ENCODE measurements at places on chromosomes 2 and 18.

DNA sequence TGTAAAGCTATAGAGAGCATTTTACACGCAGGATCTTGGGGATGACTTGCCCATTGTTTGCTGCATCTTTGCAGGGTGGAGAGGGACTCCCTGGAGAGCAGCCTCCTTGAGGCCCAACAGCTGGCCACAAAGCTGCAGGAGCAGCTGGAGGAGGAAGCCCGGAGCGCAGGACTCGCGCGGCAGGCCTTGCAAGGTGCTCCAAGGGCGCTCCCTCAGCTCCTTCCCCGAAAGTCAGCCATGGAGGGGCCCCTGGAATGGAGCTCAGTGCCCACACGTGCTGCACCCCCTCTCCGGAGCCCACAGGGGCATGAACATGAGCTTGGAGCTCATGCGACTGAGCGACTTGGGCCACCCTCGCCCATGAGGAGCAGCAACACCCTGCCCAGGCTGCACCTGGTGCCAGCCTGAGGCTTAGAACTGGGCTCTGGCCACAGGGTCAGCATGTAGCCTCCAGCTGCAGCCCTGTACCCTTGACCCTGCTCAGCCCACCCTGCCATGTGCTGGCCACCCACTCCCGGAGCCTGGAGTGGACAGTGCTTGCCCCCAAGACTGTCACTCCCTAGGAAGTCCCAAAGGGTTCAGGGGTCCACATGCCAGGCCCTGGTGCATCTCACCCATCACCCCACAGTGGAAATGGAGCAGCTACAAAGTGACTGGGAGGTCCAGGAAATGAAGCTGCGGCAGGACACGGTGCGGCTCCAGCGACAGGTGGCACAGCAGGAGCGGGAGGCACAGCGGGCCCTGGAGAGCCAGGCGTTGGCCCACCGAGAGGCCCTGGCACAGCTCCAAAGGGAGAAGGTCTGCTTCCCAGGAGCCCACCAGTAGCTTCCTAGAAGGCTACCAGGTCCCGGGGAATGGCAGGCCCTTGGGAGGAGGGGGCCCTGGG lies 43.0 kb downstream of the CROCC2 start:
- DNase-seq = no peak

DNA sequence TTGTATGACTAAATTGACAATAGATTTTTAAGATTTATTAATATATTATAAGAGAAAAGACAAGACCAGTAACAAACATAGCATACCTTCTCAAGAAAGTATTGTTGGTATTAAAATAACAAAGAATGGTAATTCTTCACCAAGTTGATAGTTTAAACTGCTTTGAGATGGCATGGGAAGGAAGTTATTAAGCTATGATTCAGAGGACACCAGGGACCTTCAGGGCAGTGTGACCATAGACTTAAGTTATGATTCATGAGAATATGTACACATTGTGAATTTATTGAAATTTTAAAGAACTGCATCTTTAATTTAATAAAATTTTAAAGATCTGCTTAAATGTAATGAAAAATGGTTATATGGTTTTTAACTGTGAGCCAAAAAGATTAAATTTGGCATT lies 205.7 kb downstream of the DSEL start:
- DNase-seq = no peak

GRCh38 chr2:112646102-112646719 lies 472 bp downstream of the SLC20A1 start:
- peak; percentile 46 for DNase-seq

GRCh38 chr2:203498161-203498560 lies 36.9 kb downstream of the RAPH1 start:
- DNase-seq = no peak

DNA sequence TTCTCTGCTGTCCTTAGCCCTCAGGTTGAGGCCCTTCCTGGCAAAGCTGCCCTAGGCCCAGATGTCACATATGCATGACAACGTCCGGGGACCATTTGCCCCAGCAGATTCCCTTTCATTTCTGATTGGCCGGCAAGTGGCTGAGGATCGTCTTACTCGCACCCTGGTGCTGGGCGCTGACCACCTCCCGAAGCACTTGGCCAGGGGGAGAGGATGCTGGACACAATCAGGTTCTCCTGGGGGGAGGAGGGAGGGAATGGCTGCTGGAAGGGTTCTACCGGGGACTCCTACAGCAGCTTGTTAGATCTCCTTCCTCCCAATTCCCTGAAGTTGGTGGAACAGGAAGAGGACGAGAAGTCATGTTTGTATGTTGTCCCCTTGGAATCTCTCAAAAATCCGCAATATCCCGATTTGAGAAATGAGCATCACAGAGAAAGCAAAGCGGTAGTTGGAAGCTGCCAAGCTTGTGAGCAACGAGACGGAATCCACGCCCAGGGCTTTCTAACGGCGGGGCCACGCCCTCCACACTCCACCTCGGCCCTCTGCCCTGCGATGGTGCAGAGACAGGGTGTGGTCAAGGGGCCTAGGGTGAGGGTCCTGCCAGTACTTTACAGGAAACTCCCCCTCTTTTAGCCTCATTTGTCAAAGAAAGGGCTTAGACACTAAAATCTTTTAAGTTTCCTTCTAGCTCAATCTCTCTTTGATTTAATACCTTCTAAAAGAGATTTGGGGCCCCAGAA lies 61.8 kb upstream of the YWHAQ start:
- peak; percentile 28 for DNase-seq

DNA sequence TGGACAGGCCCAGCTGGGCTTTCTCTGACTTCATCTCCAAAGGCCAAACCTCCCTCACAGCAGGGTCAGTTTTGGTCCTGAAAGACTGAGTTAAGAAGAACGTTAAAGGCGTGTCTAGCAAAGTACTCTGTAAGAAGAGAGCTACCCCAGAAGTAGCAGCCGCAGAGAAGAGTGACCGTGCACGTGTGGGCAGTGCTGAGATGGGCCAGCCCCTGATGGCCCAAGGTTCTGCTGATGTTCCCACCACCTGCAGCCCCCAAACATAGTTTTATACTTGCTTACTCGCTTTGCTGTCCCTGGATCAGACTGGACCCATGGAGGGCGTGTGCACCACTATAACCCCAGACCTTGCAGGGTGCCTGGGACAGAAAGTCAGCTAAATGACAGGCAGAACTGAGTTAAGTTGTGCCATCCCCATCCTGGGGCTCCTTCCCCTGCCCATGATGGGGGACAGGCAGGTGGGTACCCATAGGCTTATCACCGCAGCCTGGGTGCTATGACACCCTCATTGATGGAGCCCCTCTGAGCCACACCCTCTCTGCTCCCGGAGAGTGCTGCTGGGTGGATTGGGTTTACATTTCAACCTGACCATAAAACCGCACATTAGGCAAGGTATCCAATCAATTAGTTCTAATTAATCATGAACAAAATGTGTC lies 367.3 kb upstream of the HS6ST1 start:
- DNase-seq = no peak

DNA sequence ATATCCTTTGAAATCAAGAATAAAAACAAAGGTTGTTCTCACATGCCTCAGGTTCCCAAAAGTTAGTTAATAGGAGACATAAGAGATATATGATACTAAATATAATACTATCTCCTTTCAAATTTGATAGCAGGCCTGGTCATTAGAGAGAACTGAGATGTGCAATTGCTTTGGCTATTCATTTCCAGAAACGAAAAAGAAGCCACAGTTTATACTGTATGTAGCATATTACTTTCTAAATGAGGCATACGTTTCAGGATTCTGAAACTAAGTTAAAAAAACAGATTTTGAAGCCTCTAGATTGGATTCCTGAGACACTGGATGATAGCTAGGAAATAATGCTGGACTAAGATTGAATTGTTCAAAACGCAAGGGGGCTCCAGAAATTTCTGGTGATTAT lies 7.1 kb downstream of the PPP1R1C start:
- DNase-seq = no peak

DNA sequence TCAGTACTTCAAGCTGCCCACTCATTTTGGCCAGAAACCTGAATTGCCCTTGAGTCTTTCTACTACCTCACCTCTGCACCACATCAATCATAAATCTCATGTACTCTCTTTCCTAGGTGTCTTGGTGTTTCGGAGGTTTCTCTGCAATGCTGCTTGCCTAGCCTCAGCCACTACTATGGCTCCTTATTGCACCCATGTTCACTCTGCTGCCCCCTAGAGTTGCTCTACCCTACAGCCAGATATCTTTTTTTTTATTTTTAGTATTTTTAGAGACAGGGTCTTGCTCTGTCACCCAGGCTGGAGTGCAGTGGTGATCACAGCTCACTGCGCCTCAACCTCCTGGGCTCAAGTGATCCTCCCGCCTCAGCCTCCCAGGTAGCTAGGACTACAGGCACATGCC lies 413.0 kb downstream of the PTPRM start:
- no peak for DNase-seq

DNA sequence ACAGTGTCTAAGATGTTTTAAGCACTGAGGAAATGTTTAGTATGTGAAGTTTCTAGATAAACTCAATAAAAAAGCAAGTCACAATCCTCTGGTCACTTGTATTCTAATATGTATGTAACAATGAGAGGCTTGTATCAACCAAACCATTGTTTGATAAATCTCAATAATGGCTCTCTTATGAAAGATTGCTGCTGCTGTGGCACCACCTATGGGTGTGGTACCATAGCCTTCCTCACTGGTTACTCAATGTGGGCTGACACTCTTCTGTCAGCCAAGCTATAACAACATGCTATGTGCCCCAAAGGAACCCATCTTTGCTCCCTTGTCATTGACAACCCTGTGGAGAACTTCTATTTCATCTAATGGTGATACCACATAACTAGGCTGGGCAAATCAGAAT lies 12.6 kb upstream of the RAB1A start:
- no peak for DNase-seq

GRCh38 chr18:10401930-10402329 lies 52.5 kb upstream of the APCDD1 start:
- DNase-seq = no peak

GRCh38 chr2:144430722-144431391 lies 89.1 kb downstream of the ZEB2 start:
- no peak for DNase-seq

DNA sequence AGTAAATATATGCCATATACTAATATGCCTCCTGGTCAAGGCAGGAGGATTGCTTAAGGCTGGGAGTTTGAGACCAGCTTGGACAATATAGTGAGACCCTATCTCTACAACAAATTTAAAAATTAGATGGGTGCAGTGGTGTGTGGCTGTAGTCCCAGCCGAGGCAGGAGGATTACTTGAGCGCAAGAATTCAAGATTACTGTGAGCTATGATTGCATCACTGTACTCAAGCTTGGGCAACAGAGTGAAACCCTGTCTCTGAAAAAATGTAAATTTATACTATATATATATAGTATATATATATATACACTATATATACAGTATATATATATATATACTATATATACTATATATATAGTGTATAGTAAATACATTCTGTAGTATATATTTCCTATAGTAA lies 30.0 kb upstream of the NPC1 start:
- DNase-seq = no peak

- no peak for DNase-seq
Observed at GRCh38 chr18:49880661-49881060, 67.3 kb upstream of the ACAA2 start.

DNA sequence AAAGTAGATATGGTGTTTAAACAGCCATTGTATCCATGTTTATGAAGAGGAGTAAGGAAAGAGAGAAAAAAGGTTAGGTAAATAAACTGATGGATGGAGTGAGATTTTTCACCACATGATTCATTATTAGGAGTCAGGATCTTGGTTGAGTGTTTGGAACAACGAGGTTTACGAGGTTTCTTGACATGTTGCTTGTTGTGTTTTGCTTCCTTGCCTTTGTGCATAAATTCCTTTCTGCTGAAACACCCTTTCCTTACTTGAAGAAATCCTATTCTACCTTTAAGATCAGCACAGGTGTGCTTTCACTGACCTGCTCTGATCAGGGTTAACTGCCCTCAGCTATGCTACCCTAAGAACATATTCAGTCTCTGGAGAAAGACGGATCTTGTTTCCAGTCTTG lies 66.6 kb downstream of the EFEMP1 start:
- no peak for DNase-seq

GRCh38 chr2:190462611-190463010 lies 54.5 kb downstream of the MFSD6 start:
- DNase-seq = no peak

DNA sequence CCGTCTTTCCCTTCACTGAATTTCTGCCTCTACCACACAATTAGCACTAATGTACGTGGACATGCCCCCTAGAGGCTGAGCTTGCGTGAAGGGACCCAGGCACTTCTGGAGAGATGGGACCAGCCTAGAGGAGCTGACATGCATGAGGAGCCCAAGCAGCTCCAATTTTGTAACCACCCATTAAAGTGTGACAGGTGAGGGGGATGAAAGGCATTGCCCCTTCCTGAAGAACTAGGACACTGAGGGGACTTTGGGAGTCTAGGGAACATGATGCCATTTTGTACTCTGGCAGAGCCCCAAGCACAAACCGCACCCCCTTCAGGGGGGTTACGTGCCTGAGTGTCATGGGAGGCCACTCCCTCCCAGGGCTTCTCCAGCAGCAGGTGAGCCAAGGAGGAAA lies 63.6 kb downstream of the HNRNPLL start:
- no peak for DNase-seq

GRCh38 chr2:45008296-45009129 lies 739 bp downstream of the SIX2 start:
- no peak for DNase-seq

DNA sequence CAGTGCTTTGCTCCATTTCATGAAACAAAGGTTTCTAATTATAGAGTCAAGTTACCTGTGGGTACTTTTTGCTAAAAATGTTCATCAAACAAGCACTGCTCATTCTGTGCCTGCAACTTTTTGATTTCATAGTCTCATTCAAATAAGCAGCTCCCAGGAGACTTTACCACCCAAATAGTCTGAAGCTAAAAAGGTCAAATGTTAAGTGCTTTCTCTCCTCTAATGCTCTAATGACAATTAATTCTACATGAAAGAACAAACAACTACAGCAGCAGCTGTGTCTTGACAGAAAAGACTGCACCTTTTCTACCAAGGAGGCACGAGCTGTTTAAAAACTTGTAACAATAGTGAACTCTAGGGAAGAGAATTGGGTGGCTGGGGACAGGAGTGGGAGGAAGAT lies 65.3 kb downstream of the CCDC93 start:
- no peak for DNase-seq

GRCh38 chr18:75588412-75588811 lies 160.9 kb upstream of the SMIM21 start:
- no peak for DNase-seq

DNA sequence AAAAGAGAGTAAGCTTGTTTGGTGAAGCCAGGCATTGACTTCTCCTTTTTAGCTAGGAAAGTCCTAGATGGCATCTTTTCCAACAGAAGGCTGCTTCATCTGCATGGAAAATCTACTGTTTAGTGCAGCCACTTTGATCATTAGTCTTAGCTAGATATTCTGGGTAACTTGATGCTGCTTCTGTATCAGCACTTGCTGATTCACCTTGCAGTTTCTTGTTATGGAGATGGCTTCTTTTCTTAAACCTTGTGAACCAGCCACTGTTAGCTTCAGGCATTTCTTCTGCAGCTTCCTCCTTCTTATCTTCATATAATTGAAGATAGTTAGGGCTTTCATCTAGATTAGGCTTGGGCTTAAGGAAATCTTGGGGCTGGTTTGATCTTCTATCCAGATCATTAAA lies 639.7 kb downstream of the TDRD15 start:
- DNase-seq = no peak

GRCh38 chr2:53631313-53632125 lies 136.1 kb upstream of the CHAC2 start:
- no peak for DNase-seq

All from effector memory CD8-positive, alpha-beta T cell (primary cell).